ENCODE measurements at places on chromosomes 1 and 21. TPM values are rescaled to one million over a fixed set of nuclear protein-coding genes. Genes with fewer than 3 reads are reported as not detected.

The NPPA gene
- not detected for total RNA-seq

The TRIM58 gene
- total RNA-seq = 0.32 TPM

The NECTIN4 gene
- total RNA-seq = not detected

DNA sequence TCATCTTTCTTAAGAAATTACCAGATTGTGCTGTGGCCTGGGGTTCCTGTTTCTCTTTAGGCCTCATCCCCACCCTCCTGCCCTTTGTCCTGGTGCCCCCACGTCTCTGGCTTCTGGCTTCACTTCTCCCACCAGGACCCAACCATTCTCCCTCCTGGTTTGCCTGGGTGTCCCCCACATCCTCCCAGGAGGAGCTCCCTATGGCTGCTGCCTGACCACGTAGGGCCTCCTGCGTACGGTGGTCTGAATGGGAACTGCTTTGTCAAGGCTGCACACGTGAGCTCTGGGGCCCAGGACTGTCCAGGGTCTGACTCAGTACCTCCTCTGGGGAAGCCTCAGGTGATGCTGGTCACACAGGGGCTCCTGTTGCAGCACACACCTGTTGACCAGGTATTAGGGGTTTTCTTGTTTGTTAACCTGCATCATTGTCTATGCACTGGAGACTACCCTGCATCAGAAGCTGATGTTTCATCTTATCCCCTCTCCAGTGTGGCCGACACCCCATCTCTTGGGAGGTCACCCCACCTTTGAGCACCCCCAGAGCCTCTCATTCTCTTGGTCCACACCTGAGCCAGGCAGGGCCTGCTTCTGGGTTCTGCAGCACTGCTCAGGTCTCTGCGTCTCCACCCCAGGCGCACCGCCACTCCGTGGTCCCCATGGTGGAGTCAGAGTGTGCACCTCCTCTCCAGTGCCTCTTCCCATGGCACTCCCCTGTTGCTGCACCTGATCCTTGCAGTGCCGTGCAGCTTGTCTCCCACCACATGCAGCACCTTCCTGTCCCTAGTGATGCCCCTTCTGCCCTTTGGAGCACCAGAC is 65.8 kb downstream of the S100B start:
- no peak for DNase-seq

The DIRAS3 gene
- 3.4 TPM for total RNA-seq

The SV2A gene
- total RNA-seq = 0.48 TPM
